ENCODE measurements at places on chromosomes 4 and X. TPM values are rescaled to one million over a fixed set of nuclear protein-coding genes. Genes with fewer than 3 reads are reported as not detected.
A peak's percentile ranks its signal among the peaks of the same experiment; 100 is the strongest.

DNA sequence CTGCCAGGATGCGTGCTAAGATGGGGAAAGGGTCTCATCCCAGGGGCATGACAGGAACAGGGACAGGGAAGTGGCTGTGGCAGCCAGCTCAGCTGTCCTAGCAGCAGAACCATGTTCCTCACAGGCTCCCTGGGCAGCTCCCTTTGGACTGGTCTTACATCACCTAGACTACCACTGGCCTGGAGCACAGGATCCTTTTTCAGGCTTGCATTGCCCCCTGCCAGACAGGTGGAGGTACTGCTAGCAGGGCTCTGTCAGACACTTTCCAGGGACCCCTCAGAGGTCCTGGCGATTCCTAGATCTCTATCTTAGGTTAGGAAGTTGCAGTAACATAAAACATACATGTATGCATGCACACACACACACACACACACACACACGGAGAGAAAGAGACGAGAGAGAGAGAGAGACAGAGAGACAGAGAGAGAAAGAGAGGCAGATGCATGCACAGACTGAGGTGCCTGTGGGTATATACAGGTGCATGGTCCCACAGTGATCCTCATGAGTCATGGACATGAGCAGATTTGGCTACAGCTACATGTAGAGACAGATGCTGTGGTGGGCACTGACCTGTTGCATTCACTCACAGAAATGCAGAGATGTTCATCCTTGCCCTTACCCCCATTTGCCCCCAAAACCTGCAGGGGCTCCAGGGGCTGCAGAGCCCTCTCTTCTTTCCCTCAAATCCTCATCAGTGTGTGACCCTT lies 63.6 kb downstream of the STARD8 start:
- DNase-seq: peak; percentile 4

The TENM3 gene
- total RNA-seq: not detected

The MAMLD1 gene
- 1.1 TPM for total RNA-seq

The SSX4 gene
- total RNA-seq: not detected

- no peak for DNase-seq
Observed at GRCh38 chr4:8537041-8537461, 43.1 kb upstream of the GPR78 start.

The MGAT4D gene
- not detected for total RNA-seq

DNA sequence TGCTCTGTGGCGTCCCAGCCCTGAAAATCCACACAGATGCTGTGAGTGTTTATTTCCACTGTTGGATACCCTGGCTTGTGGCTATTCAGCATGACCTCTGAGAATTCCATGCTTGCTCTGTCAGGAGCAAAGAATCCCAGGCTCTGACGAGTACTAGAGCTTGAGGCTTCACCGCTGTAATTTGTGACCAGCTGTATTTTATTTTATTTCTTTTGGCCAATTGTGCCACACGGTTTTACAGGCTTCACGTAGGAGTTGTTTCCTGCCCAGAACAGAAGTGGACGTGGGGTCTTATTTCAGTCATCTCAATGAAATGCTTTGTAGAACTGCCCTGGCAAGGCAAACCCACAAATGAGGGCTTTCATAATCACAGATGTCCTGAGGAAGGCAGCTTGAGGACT lies 69.4 kb upstream of the CLDN34 start:
- DNase-seq: no peak

DNA sequence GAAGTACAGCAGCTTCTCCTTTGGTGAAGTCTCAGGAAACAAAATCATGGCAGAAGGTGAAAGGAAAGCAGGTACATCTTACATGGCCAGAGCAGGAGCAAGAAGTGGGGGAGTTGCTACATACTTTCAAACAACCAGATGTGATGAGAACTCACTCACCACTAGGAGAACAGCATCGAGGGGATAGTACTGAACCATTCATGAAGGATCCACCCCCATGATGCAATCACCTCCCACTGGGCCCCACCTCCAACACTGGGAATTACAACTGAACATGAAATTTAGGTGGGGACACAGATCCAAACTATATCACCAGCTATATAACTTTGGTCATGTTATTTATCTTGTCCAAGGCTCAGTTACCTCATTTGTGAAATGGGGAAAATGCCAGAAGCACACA lies 159.4 kb downstream of the OPHN1 start:
- DNase-seq: no peak

The PCGF3 gene
- total RNA-seq: 101 TPM
